ENCODE measurements at places on chromosomes 7 and 10.

DNA sequence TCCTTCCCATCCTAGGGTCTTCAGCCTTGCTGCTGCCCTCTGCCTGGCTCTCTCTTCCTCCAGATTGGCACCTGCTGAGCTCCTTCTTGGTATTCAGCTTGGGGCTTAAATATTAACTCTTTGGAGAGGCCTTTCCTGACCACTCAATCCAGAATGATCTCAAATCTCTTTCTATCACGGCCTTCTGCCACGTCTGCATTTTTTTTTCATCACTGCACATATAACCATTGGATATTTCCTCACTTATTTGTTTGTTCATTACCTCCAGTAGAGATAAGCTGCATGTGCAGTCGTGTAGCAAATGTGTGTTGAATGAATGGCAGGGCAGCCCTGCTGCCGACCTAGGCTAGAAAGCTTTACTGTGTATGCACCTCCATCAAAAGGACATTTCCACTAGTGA lies 51.6 kb upstream of the MPP7 start:
- DNase-seq, result no peak

DNA sequence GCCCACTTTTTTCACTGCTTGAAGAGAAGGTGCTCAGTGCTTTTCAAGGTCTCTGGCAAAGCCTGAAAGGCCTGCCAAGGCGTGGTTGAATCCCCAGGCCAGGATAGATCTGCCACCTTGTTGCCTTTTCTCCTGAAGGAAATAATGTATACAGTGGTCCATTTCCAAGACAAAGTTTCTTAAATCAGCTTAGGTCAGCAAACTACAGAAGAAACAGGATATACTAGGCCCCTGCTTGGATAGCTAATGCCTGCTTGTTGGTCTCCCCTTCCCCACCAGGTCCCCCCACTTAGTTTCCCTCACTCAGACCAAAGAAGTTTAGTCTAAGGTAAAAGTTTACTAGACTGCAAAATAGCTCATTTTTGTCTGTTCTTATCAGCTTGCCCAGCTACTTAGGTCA lies 19.9 kb downstream of the COL17A1 start:
- no peak for DNase-seq

GRCh38 chr10:52450762-52451291 lies 136.7 kb downstream of the DKK1 start:
- DNase-seq, result no peak

- no peak for DNase-seq
These were observed 22.5 kb upstream of the TRIL start for GRCh38 chr7:28980451-28981160.

- DNase-seq, result peak; percentile 3
These were observed 32.7 kb downstream of the DPY19L1 start for GRCh38 chr7:35004531-35005095.

GRCh38 chr7:1639071-1639470 lies 31.0 kb upstream of the ELFN1 start:
- no peak for DNase-seq

GRCh38 chr7:139674341-139674740 lies 103.5 kb downstream of the HIPK2 start:
- no peak for DNase-seq

DNA sequence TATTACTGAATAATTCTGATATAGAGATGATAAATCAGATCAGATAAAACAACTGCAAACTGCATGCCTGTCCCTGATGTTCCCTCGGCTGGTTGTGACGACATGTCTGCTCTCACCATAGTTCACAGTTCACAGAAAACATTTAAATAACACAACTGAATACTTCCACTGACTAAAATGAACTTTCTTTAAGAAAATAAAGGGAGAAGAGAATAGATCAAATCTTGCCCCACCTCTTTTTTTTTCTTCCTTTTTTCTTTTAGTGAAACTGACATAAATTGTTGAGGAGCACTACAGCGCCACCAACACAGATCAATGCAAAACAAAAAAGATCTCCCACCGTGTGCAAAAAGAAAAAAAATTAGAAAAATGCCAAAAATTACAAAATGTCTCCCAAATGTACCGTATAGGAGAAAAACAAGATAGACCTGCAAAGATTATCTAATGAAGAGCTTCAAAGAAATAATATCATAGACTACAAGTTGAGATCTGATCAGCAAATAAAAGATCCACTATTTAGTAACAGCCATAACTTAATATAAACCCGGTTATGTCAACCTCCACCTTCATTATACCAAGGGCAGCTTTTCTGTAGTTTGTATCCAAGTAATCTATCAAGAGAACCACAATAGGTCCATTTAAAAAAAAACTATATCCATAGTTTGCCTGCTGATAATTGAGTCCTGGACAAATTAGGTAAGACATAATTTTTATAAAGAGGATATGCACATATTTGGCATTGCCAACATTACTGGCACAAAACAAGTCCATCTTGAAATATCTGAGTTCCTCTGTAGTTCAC lies 30.7 kb upstream of the EPC1 start:
- DNase-seq, result no peak

- DNase-seq, result no peak
These were observed 25.4 kb upstream of the ZNF138 start for GRCh38 chr7:64768824-64769223.

DNA sequence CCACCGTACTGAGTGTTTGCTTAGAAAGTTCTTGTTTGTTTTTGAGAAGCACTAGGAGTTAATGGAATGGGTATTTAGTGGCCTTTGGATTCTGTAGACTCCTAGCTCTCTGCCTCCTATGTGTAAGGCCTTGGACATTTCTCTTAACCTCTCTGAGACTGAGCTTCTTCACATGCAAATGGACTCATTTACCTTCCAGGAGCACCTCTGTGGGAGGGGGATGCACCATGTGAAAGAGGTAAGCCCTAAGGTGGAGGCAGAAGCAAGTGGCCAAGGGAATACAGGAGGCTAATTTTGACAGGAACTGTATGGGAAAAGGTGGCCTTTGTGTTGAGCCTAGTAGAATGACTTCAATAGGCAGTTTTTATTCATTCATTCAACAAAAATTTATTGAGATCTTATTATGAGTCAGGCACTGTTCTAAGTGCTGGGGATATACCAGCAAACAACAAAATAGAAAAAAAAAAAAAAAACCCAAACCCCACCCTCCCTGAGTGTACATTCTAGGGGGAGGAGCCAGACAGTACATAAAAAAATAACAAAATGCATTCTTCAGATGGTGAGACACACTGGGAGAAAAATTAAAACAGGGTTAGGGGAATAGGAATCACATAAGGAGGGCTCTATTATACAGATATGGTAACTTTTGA lies 9.2 kb upstream of the EPHA1 start:
- DNase-seq, result no peak

GRCh38 chr10:127736915-127737562 lies at the start of gene FOXI2:
FOXI2 (plus strand) TSS chr10:127737185; CDS start chr10:127737274, 89 bp downstream.
- DNase-seq, result no peak

GRCh38 chr7:47669178-47669891 lies 87.4 kb upstream of the TNS3 start:
- DNase-seq, result peak; percentile 30

- peak; percentile 77 for DNase-seq
These were observed 22.8 kb upstream of the ORC5 start for GRCh38 chr7:104230606-104231005.

- DNase-seq, result no peak
These were observed 139.6 kb downstream of the PTPN20 start for GRCh38 chr10:47050618-47051455.

DNA sequence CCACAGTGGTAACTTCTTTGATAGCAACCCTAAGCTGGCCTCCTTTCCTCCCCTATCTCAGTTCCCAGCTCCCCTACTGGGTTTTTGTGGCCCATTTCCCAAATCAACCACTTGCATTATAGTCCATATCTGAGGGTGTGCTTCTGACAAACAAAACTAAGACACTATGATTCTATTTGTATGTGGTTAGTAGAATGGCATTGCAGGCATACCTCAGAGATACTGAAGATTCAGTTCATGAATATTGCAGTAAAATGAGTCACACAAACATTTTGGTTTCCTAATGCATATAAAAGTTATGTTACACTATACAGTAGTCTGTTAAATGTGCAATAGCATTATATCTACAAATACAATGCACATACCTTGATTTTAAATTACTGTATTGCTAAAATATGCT lies 15.4 kb upstream of the TMEM243 start:
- DNase-seq, result no peak

GRCh38 chr7:104255616-104256015 lies 47.8 kb upstream of the ORC5 start:
- DNase-seq, result no peak

DNA sequence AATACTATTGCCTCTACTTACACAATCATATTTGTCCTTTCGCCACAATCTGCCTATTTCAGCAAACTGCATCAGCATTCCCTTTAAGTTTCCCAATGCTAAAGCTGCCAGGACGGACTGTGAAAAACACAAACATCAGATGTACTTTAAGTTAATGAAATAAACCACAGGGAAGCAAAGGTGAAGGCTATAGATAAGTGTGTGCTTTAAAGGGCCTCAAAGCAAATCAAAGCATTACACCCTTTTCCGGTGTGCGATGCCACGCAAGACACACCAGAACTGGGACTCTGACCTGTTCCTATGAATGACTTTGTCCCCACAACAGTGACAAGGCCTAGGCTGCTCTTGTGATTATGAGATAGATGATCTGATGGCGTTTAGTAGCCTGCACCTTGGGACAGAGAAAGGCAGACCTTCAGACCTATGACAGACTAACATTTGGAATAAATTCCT lies 23.4 kb downstream of the SLC26A3 start:
- no peak for DNase-seq

- DNase-seq, result no peak
These were observed 1246.6 kb upstream of the LRRN3 start for GRCh38 chr7:109844362-109844761.

- DNase-seq, result no peak
These were observed 83.4 kb upstream of the NMT2 start for GRCh38 chr10:15251791-15252380.

DNA sequence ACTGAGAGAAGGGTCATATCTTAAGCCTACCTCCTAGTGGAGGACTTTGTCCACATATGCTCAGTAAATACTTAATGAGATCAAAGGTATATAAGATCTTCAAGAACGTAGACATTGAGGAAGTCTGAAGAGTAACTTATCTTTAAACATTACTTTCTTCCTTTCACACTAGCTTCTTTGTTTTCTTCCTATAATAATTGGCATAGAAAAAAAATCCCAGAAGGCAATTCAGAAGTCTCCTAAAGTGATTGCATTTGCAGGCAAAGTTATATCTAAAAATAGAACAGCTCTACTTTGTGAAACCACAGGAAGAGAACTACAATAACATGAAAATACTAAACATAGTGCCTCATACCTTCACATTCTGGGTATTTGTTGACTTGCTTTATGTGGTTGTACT lies 150.4 kb downstream of the PPP1R3A start:
- DNase-seq, result no peak

DNA sequence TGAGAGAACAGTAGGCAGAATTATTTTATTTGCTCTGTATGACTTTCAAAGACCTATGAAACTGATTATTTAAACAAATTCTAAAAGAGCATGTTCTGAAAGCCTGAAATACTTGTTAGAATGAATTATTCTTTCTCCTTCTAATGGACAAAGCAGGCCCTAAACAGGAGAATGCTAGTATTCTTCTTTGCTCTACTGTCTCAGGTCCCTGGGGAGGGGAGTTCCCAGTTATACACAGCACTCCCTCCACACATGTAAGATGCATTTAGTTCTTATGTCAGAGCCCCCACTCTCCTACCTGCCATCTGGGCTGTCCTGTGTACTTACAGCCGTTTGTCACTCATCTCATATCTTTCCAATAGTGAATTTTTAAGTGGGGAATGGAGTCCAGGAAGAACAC lies 633.5 kb upstream of the ANKRD30A start:
- no peak for DNase-seq

DNA sequence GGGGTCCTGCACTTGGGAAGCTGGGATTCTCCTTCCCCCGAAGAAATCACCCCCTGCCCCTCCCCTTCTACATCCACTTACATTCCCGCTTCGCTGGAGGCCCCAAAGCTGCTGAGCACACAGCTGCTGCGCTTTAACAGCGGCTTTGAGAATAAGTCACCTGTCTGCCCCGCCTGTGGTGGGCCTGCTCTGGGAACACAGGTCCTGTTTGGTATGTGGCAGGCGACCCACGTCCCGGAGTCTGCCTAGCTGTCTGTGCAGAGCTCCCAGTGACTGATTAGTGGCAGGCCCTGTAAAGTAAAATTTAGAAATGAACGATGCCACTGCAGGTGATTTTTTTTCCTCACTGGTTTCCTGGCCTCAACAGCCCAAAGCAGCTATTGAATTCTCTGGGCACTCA lies 47.0 kb downstream of the CDH23 start:
- DNase-seq, result no peak

DNA sequence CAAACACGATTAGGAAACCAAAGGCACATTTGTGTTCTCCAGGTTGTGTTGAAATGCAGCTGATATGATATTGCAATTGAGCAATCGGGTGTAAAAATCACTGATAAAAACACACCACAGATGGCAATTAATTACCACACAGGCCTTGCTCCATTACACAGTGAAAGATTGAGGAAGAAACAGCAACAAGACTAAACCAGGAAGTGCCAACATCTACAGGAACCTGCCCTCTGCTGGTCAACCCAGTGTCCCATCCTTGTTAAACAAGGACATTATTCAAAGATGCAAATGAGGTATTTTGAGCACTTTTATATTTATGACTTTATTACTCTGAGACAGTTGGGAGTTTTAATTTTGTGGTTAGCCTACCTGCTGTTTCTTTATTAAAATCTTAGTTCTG lies 765.6 kb upstream of the GHITM start:
- DNase-seq, result no peak

DNA sequence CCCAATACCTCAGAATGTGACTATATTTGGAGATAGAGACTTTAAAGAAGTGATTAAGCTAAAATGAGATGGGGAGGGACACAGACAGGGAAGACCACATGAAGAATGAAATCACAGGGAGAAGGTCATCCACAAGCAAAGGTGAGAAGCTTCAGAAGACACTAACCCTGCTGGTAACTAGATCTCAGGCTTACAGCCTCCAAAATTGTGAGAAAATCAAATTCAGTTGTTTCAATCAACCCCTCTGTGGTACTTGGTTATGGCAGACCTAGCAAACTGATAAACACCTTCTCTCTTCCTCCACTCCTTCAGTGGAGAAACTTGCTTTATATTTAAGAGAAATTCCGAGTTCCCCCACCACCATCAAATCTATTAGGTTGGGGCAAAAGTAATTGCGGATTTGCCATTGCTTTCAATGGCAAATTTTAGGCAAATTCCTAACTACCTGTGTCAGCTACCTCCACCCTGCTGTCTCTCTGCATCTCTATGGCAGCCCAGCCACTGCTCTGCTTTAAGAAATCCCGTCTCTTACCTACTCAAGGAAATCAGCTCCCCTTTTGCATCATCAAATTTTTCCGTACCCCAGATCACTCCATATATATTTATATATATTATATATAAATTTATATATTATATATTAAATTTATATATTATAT lies 38.2 kb downstream of the SEMA3E start:
- no peak for DNase-seq

DNA sequence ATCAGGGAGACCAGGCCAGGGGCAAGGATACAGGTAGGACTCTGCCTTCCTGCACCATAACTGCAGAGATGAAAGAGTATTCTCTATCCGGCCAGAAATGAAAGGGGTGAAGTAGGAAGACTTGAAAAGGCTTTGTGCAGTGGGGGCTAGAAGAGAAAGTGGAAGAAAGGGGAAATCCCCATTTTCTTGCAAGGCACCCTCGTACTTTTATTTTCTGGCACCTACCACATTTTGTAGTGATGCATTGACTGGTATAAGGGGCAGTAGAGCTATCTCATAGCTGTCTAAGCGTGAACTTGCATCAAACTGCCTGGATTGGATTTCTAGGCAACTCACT lies 752 bp upstream of the CAMK2G start:
- DNase-seq, result no peak

Data from NCI-H2029 (cell line).